ENCODE measurements at places on chromosomes 6 and 20. TPM values are rescaled to one million over a fixed set of nuclear protein-coding genes. Genes with fewer than 3 reads are reported as not detected.
A peak's percentile ranks its signal among the peaks of the same experiment; 100 is the strongest.

- DNase-seq = no peak
These were observed 46.4 kb downstream of the IMPG1 start for GRCh38 chr6:76026101-76026500.

GRCh38 chr6:106090001-106090400 lies 3.9 kb downstream of the PRDM1 start:
- DNase-seq = no peak

- DNase-seq = no peak
These were observed 308.3 kb downstream of the LAMA2 start for GRCh38 chr6:129191235-129191634.

GRCh38 chr20:1308067-1308701 lies 20.8 kb downstream of the SDCBP2 start:
- DNase-seq = no peak

DNA sequence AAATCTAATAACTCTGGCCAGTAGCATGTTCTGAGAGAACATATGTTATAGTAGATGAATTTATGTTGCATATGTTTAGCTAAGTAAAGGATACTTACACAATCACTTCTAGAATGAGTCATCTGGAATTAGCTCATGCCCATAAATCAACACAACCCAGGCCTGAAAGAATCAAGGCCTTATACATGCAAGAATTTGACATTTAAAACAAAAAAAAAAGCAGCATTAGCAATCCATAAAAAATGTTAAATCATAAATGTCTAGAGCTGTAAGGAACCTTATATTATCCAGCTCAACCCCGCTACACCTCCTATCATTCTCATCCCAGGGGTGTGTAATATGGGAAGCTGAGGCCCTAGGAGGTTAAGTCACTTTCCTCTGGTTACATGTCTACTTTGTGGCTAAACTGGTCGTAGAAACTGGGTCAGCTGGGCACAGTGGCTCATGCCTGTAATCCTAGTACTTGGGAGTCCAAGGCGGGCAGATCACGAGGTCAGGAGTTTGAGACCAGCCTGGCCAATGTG lies 105.2 kb upstream of the CARMIL1 start:
- DNase-seq = no peak

DNA sequence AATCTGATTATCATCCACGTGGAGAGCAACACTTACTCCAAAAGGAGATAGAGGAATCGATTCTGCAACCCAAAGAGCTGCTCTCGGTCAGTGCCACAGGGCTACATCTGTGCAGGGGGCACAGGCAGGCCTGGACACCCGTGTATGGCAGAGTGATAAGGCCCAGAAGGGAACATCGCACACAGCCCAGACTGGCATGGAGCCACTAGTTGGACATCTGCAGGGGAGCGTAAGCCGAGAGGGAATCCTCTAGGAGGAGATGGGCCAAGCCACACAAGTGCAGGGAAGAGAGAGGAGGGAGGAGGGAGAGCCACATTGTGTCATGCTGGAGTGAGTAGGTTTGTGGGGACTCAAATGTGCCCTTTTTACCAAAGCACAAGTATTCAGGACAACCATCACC lies 50.4 kb upstream of the ENTPD6 start:
- DNase-seq = no peak

DNA sequence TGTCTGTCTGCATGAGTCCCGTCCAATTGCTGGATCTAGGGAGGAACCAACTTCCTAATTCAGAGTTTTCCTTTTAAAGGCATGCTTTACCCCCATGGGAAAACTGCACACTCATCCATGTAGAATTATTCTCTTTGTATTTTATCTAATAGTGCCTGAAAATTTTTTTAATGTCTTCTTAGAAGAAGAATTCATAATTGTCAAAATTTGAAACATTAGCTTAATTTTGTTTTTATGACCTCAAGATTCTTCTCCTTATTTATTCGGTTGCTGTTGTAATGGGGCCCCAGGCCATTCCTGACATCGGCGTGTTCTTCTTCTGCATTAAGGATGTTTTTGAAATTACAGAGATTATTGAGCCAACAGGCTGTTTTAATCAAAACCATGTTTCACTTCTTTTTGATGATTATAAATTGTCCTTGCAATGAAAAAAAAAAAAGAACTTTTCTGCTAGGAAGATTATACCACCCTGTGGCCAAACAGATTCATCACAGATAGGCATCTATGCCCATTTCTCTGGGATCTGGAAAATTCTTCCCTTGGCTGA lies 100.3 kb downstream of the ZNF217 start:
- DNase-seq = no peak

GRCh38 chr6:46979206-46979605 lies 57.5 kb upstream of the ADGRF5 start:
- DNase-seq = no peak

DNA sequence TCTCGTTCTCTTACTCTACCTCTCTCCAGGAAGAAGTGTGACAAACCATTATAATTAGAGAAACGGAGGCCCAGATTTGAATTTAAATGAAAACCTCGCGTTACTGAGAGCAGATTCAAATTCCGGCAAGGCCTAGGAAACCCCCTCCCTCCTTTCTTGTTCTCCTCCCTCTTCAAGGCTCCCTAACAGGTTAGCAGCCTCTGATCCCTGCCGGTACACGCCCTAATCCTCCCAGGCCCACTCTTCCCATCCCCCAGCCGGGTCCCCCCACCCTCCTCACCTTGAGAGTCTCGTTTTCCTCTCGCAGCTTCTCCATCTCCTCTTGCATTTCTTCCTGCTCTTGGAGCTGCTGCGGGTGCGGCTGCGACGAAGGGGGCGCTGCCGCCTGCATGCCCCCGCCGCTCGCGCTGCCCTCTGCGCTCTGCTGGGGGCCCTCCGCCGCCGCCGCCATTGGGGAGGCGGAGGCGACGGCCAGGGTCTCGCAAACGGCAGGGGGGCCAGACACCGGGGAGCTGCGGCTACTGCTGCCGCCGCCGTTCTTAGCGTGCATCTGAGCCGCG lies 3.8 kb downstream of the MTCL3 start:
- no peak for DNase-seq

GRCh38 chr20:4018023-4018748 lies 2.8 kb upstream of the RNF24 start:
- no peak for DNase-seq

The ME1 gene
- polyA plus RNA-seq = 3.1 TPM

DNA sequence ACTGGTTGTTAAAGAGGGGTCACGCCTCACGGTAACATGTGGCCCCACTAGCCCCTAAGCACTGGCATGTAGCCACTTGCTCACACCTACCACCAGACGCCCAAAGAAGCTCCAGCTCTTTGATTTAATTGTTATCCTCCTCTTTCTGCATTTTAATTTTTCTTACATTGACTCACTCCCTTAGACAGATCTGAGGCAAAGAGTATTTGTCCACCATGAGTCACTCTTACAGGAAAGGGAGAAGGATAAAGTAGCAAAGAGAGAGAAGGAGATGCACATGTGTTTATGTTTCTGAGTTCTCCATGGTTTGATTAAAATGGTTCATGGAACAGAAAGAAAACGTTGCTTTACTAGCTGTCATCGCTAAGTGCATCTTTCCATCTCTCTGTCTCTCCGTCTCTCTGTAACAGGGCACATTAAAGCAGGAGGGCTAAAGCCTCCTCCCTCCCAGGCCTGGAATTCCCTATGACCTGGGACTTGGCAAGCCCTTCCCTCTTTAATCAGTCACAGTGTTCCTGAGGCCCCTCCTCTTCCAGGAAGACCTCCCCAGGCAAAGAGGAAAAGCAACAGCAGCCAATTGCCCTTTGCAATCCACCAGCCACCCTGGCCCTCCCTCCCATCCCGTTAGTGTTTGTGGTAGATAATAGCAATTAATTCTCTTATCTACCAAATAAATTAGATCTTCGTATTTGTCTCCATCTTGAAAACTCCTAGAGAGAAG lies 112.8 kb upstream of the TSHZ2 start:
- no peak for DNase-seq

DNA sequence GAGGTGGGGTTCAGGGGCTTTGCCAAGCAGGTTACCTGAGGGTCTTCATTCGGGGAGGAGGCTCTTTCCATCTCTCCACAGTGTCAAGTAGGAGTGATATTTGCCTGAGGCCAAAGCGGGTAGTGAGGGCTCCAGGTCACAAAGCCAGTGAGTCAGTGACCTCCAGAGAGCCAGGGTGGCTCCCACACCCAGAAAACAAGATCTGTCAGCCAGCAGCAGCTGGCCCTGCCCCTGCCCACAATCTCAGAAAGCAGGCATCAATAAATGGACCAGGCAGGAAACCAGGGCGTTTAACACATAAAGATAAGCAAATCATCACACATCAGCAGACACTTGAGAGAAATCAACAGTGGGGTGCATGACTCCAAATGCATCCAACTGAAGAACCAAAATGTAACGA lies 250.8 kb downstream of the CDH26 start:
- no peak for DNase-seq

The COQ3 gene
- polyA plus RNA-seq = 38.3 TPM

DNA sequence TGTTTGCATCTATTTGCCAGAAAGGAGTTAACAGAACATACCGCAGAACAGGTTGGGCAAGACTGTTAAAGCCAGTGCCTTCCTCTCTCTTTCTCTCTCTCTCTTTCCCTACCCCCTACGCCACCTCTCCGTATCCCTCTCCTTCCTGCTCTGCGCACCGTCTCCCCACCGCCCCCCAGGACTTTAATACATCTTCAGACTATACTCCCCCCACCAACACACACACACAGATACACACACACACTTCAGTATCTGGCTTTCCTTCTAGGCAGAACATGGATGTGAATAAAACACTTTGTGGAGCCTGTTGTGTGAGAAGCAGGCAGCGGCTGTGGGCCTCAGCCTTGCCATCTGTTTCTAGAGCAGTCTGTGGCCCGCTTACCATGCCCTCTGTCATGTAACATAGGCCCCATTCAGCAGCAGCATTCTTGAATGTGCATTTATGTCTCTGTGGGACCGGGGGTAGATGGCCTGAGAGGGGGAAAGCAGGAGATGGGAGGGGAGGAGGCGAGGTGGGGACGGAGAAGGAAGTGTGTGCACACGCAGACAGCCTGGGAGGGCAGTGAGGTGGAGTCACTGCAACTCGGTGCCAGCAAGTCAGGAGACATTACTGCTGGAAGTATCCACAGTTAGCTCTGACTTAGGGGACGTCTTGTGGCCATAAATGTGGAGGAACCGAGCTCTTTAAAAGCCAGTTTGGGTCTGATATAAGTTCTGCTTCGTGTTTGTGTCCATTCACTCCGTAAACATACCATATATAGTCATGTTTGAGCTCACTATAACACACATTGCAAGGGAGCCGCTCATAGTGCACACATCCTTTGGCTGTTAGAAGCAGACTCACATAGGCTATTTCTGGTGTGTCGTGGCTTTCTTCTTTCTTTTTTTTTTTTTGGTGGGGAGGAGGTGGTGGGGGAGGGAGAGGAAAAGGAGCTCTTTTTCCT lies 38.4 kb downstream of the RREB1 start:
- peak; percentile 63 for DNase-seq

- DNase-seq = no peak
These were observed 142.2 kb downstream of the BTBD9 start for GRCh38 chr6:38497546-38497945.

The PRKN gene
- 0.08 TPM for polyA plus RNA-seq

DNA sequence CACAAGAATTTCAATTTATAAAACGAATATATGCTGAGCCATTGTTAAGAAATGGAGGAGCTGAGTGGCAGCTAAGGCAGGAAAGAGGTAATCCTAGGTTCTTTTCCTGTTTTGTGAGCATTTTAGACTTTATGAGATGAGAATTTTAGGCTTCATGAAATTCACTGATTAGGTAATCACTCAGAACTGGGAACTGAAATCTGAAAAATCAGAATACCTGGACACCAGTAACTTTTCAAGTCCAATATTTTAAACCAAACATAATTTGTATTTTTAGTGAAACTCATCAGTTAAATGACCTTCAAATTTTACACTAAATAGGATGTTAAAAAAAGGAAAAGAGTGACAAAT lies 389.9 kb downstream of the HTR1B start:
- DNase-seq = no peak

- DNase-seq = peak; percentile 66
These were observed at the start of gene PCSK2 for GRCh38 chr20:17226410-17227218. TSS of gene PCSK2 (plus strand) at chr20:17227040. CDS start at chr20:17227306, 266 bp downstream.

The HTR1B gene
- not detected for polyA plus RNA-seq

The LTB gene
- polyA plus RNA-seq = 0.07 TPM

GRCh38 chr20:47576516-47577033 lies 74.9 kb downstream of the NCOA3 start:
- DNase-seq = peak; percentile 81

The LRRN4 gene
- polyA plus RNA-seq = not detected

DNA sequence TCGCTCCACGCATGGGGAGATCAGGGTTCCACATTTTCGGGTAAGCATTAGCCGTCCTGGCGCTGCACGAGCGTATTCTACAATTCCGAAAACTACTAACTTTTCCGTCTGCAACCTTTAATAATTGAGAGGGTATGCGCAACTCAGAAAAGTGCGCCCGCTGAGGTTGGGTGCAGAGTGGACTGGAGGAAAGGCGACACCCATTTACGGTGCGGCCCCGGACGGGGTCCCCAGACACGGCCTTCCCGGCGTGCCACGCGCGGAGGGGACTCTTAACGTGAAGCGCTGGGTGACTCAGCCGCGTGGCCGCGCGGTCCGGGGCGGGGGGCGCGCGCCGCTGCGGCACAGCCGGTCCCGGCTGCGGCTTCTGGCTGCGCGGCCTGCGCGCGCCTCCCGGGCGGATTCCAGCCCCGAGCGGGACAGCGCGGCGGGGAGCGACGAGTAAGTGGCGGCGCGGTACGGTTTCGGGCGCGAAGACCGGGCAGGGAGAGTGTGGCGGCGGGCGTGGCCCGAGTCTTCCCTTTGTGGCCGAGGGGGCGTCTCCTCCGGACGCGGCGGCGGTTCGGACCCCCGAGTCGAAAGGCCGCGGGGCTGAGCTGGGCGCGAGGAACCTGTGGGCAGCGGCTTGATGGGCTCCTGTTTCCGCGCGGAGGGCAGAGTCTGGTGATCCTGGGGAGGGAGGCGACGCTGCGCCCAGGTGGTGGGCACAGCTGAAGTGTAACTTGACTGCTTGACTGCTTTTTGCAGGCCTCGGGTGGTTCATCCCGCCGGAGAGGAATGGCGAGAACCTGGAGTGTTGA lies at the start of the genes KCTD20 and PXT1:
KCTD20 (plus strand) TSS at position 330 of the 800 bp plus-strand sequence. CDS start 27,098 bp downstream, outside the sequence.
PXT1 (minus strand) TSS at position 184 of the 800 bp plus-strand sequence. CDS start 16,772 bp downstream, outside the sequence.
- peak; percentile 97 for DNase-seq

The HLA-DQB2 gene
- not detected for polyA plus RNA-seq

Measured in K562 (cell line).